ENCODE measurements at places on chromosomes 5 and 9.

GRCh38 chr5:59757442-59757841 is 136.1 kb downstream of the PDE4D start:
- no peak for DNase-seq

DNA sequence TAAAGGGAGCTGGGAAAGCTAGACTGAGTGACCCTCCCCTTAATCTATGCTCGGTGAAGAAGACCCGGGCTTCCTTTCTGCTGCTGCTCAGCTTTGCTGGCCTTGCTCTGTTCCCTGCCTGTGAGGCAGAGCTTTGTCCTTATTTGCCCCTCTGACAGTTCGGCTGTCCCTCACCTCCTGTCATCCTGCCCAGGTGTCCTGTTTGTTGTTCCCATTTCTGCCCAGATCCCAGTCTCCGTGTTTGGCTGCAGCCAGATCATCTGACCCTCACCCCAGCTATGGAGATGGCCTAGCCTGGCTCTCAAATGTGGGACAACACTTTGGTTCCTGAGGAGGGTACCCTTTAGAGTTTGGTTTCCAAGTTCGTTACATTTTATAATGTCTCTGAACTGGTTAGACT is 20.2 kb downstream of the OTULIN start:
- no peak for DNase-seq

DNA sequence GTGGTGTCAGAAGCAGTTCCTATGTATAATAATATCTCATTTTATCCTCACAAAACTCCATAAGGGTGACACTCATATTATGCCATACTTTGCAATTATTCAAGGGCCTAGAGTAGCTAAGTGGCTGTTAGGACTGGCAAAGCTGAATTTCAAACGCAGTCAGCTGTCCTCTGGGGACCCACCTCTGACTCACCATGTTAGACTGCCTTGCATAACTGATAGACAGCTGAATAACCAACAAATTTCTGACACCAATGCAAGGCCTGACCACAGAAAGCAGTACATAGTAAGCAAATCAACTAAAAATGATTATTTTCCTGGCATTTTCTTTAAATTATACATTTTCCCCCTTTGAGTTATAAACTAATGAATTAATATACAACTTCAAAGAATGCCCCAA is 251.6 kb upstream of the PTGER4 start:
- DNase-seq = no peak

GRCh38 chr5:83377131-83377865 is 94.2 kb upstream of the VCAN start:
- DNase-seq = no peak

DNA sequence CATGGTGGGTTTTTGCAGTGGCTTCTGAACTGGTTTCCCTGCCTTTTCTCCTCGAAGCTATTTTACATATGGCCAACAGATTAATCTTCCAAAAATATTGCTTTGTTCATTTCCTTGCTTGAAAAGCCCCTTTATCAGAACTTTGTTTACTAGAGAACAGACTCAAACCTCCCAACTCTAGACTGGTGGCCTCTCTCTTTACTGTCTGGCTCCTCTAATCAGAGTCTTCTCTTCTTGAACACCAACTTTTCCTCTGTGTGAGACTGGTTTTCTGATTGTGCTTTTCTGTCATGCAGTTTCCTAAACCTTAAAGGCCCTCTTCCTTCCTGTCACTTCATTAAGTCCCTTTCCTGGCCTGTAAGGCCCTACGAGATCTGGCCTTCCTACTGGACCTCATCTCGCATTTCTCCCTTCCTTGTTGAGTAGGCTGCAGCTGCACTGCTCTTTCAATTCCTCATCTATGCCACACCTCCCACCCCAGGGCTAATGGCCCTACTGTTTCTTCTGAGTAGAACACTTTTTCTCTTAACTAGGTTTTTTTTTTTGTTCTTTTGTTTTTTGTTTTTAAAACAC is 5.7 kb downstream of the C9orf43 start:
- DNase-seq = no peak

GRCh38 chr9:27542508-27542907 is 12.9 kb upstream of the MOB3B start:
- DNase-seq = no peak

DNA sequence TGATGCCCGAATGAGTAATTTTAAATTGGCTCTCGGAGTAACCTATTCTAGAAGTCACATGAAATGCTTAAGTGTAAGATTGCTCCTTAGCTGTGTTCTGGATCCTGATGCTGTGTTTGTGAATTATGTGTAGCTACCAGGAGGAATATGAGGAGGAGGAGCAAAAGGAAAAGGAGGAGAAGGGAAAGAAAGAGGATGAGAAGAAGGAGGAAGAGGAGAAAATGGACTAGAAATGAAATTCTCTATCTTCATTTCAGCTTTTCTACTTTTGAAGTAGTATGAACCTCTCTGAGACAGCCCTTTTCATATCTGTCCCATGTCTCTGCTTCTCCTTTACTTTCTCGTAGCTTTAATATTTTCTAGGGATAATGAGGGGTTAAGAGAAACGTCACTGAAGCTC is 119.4 kb upstream of the ACTBL2 start:
- DNase-seq = no peak

DNA sequence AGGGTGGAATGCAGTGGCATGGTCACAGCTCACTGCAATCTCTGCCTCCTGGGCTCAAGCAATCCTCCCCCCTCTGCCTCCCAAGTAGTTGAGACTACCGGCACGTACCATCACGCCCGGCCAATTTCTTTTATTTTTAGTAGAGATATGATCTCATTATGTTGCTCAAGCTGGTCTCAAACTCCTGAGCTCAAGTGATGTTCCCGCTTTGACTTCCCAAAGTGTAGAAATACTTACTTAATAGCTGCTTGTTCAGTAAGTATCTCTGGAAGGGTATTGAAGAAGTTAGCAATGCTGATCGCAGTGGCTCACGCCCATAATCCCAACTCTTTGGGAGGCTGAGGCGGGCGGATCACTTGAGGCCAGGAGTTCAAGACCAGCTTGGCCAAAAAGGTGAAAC is 35.7 kb upstream of the PLIN2 start:
- no peak for DNase-seq

GRCh38 chr9:122656378-122656777 is 1.0 kb downstream of the OR1B1 start:
- DNase-seq = no peak

GRCh38 chr5:98425640-98426039 is 347.8 kb upstream of the RGMB start:
- no peak for DNase-seq

DNA sequence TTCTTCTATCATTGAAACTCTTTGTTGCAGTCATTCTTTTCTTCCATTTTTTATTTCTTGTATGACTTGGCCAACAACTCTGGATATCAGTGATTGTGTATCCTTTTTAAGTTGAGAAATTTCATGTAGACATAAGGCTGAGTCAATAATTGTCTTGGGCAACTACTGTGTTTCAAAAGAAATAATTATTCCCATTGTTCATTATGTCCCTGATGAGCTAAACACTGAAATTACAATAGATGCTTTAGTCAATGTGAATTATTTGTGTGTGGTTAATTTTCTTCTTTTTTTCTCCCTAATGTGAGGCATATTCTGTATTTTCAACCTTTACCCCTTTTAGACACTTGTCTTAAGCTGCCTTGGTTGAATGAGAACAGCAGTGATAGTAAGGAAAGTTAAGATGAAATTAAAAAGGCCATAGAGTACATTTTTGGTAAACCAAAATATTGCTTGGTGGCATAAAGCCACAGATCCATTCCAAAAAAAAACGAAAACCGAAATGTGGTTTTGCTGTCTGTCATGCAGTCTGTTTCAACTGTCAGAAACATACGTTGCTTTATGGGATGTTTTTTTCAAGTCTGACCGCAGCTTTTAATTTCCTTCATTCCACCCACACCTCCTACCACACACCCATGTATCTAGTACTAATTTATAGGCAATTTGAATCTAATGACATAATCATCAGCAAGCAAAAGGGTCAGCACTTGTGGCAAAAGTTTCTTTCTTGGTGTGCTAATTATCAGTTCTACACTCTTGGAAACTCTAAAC is 21.1 kb downstream of the TLE4 start:
- no peak for DNase-seq

DNA sequence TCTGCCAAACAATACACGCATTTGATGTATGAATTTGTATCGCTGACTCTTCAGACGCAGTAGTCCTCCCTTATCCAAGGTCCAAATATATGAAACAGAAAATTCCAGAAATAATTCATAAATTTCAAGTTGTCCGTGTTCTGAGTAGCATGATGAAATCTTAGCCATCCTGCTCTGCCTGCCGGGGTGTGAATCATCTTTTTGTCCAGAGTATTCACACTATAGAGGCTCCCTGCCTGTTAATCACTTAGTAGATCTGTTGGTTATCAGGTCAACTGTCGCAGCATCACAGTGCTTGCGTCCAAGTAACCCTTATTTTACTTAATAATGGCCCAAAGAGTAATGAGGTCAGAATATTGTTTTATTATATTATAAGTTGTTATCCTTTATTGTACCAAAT is 268.1 kb downstream of the DOCK8 start:
- no peak for DNase-seq

DNA sequence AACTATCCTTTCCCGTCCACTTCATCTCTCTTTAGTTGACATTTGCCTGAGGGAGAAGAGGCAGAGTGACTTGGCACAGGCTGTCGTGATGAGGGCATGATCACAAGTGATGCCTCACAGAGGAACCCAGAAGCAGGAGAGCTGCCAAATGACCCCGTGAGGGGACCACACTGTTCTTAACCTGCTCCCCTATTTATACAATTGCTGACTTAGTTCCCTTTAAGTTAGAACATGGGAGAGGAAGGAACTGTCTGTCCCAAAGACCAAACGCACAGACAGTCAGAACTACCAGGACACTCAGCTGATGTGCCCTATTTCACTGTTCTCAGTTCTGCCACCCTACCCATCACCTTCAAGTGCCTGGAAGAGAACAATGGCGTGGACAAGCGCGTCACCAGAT is 73.7 kb downstream of the SLC1A3 start:
- DNase-seq = no peak

DNA sequence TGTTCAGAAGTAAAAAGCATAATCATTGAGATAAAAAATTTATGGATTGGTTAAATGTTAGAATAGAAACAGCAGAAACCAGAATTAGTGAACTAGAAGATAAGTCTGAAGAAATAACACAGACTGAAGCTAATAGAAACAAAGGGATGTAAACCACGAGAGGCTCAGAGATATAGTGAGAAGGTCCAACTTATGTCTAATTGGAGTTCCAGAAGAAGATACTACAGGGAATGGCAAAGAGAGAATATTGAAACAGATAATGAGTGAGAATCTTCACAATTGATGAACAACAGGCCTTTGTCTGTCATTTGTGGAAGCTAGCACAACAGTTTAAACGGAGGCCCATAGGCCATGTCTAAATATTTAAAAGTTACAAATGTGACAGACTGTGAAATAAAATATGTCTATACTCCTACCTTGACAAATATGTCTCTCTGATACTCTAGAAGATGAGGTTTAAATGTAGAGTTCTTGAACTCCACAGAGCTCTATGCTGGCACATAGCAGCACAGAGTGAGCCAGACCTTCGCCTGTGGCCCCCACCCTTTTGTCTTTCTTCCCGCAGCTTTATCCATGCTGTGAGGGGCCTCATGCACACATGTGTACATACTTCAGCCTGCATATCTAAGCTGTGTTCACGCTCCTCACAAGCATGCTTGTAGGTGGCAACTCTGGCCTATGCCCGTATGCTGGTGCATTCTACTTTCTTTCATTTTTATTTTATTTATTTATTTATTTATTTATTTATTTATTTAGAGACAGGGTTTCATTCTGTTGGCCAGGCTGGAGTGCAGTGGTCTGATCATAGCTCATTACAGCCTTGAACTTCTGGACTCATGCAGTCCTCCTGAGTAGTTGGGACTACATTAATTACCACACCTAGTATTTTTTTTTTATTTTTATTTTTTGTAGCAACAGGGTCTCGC is 45.0 kb upstream of the ABL1 start:
- no peak for DNase-seq

DNA sequence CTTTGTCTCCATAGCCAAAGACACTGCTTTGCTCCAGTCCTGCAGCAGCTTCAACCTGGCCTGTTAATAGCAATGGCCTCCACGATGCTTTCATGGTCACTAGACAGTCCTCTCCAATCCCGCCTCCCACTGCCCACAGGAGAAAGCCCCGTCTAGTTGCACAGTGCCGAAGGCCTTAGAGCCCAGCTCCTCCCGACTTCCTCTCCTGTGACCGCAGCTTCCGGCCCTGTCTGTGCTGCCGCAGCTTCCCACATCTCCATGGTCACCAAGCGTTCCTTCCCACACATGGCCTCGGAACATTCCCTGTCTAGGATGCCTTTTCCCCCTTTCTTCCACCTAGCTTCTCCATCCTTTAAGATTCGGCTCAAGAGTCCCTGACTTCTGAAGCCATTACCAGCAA is 23.4 kb downstream of the PCA3 start:
- no peak for DNase-seq

- DNase-seq = no peak
These were observed 52.0 kb upstream of the KCNIP1 start for GRCh38 chr5:170451747-170452365.

GRCh38 chr5:68457285-68457684 is 241.7 kb downstream of the PIK3R1 start:
- no peak for DNase-seq

DNA sequence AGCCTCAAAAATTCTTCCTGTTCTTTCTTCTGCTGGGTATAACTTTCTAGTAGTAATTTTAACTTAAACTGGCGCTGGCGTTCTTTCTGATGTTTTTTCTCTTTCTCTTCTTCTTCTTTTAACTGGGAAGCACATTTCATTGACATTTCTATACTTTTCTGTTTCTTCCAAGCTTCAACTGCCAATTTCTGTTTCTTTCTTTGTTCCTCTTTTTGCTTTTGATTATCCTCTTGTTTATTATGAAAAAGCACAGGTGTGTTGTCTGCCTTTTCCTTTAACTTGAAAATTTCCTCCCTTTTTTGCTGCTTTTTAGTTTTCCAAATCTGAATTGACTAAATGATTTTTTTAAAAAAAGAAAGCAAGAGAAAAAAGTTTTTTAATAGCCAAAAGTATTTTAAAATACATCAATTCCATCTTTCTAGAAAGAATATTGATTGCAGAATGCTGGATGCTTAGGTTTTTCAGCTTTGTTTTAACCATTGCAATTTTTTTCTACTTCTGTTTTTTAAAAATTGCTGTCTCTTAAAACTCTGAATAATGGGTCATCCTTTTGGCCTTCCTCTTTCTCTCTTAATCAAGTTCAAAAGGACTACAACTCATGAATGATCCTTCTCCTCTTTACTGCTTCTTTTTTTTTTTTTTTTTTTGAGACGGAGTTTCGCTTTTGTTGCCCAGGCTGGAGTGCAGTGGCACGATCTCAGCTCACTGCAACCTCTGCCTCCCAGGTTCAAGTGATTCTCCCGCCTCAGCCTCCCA is 8.8 kb upstream of the PGGT1B start:
- no peak for DNase-seq

DNA sequence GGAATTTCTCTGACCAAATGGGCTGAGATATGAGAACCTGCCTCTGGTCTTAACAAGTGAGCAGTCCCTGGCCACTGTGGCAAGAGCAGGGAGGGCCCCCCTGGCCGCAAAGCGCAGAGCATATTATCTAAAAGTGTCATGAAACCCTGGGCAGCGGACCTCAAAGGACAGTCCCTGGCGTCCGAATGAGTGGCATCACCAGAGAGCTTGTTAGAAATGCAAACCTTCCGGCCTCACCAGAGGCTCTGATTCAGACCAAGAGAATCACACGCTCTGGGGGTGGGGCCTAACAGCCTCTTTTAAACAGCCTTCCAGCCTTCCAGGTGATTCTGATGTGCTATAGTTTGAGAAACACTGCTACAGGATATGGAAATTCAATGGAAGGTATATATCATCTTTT is 10.9 kb downstream of the PTPN3 start:
- no peak for DNase-seq

GRCh38 chr9:108654566-108654965 is 201.2 kb downstream of the ACTL7B start:
- no peak for DNase-seq
